ENCODE measurements at places on chromosomes 4 and X.

DNA sequence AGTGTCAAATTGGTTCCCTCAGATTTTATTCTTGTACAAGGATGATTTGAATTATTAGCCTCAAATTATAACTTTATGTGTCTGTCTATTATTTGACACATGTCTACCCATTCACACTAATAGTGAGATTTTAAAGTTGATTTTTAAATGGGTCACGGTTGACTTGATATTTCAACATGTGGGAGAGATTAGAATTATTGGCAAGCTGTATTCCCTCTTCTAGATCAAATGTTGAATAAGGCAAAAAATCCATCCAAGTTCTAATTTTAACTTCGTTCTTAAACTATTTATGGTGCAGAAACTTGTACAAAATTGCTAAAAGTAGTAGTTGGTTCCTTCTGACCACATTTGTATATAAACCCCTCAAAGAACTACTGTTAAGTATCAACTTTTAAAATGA, 1498.0 kb downstream of the STIM2 start:
- no peak for ATAC-seq

DNA sequence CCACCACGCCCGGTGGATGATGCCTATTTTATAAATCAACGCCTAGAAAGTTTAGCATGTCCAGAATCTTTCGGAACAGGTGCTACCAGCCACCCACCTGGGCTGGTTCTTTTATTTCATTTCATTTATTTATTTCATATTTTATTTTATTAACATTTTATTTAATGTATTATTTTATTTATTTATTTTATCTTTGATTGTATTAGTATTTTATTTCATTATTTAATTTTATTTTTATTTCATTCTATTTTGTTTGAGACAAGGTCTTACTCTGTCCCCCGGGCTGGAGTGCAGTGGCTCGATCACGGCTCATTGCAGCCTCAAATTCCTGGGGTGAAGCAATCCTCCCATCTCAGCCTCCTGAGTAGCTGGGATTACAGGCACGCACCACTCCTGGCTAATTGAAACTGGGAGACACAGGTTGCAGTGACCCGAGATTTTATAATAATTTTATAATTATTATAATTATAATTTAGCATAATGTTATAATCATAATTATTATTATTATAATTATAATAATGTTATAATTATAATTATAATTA, 187.2 kb downstream of the SHOX start:
- no peak for ATAC-seq

- ATAC-seq = no peak
These were observed 77.9 kb upstream of the ADRA2C start for GRCh38 chr4:3688018-3688998.

DNA sequence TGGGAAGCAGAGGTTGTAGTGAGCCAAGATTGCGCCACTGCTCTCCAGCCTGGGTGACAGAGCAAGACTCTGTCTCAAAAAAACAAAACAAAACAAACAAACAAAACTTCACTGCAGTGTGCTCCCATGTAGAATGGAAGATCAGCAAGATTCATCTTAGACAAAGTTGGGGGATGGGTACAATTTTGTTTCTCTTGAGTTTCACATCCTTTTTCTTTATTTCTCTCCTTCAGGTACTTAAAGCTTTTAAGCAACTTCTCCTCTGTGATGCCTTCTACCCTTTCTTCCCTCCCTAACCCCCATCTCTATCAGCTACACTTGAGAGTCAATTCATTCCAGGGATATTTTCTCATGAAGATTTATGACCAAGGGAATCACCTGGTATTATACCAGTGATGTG, 15.5 kb upstream of the RBBP7 start:
- ATAC-seq = no peak

DNA sequence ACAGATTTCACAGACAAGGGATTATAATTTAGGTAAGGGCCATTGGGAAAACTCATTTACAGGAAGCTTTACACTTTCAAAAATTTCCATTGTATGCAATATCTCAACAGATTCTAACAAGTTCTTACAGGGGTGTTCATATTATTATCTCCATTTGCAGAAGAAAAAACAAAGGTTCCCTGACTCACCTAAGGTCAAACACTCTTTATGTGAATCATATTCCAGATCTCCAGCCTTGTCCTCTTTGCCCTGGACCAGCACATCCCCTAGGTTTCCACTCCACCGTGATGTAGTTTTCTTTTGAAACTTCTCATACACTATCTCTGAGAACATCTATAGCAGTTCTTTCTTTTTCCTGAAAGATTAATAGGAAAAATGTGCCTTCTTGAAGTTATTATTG, 96.4 kb upstream of the HS3ST1 start:
- ATAC-seq = no peak

All from stimulated activated memory B cell treated with anti-CD40 and anti-IgM and Interleukin-4, amounts not matched to agents 10 μg/mL and 1 μg/mL and 100 μg/mL, for 72 hours (primary cell).